Activated CD4-positive, alpha-beta T cell treated with anti-CD3 and anti-CD28 coated beads, Interleukin-10, Interleukin-2, amounts not matched to agents 100 ng/mL and 50 ng/mL, durations not matched to agents 16 hours and 8 hours (primary cell): ENCODE measurements at places on chromosomes 2 and 18.

DNA sequence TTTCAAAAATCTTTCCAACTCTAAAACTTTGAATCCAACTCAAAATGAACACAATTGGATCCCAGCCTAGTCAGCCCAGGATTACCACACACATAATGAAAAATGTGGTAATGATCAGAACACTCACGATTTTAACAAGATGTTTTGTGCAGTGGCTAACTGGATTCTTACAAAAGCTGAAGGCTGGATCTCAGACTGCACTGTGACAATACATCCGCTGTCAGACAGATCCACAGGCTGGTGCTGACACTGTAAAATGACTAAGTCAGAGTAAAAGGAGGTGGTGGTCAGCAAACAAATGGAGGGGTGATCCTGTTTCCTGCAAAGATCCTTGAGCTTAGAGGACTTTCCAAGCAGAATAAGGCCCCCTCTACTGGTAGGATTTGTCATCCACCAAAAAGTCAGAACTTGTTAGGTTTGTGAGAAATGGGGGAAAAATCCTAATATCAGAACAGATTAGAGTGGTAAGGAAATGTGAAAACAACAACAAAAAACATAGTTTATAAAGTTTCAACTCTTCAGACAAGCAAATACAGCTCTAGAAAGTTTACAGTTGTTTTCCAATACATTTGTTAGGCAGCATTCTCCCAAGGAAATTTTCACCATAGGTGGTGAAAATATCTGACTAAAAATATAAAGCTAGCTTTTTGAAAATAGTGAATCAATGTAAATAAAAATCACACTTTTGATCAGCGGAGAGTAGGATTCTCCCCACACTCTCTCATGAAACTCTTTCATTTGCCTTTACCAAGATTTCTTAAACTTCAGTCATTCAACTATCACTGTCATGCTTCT is 211.9 kb downstream of the AGPS start:
- peak; percentile 37 for DNase-seq

DNA sequence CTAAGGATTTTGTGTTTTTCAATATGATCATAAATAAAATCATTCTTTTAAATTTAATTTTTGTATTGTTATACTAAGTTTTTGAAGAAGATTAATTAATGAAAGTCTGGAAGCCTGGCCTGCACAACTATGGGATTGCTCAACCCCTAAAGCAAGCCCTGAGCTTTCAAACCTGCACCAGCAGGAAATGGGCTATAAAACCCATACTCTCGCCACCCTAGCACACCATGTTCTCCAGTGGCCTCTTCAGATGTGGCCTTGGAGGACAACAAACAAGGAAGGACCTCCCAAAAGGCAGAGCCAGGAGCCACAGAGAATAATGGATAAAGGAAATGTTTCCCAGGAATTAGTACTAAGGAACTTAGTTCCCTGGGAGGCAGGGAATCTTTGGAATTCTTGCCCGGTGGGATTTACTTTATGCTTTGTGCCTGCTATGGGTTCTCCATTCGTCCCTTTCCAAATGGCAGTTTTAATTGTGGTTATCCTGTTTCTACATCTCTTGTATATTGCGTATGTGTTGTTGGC is 212.5 kb downstream of the ZFP36L2 start:
- no peak for DNase-seq

DNA sequence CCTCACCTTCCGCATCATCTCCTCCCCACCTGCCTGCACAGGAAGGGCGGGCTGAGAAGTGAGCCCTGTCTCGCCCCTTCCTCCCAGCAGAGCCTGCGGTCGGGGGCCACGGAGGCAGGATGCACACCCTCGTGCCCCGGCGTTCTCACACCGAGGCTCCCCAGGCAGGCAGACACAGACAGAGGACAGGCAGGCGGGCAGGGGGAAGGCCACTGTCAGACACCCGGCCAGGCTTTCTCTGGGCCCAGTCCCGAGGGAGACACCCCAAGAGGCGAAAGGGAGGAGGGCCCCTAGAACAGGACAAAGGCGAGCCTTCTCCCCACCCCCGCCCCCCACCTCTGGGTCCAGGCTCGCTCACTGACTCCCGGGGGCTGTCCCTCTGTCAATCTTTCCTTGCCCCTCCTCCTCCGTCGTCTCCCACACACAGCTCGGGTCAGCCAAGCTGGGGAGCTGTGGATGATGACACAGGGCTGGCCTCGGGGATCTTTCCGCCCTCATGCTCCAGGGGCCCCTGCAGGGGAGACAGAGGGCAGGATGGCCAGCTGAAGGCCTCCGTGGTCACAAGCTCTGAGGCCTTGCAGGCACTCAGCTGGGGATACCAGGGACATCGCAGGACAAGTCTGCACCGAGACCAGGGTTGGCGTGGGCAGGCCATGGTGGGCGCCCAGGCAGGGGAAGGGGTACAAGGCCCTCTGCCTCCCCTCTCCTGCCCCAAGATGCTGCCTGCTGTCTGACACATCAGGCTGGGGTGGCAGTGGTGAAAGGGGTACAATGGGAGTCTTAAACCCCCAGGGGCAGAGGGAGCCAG is 24.9 kb downstream of the BIN1 start:
- peak; percentile 88 for DNase-seq

DNA sequence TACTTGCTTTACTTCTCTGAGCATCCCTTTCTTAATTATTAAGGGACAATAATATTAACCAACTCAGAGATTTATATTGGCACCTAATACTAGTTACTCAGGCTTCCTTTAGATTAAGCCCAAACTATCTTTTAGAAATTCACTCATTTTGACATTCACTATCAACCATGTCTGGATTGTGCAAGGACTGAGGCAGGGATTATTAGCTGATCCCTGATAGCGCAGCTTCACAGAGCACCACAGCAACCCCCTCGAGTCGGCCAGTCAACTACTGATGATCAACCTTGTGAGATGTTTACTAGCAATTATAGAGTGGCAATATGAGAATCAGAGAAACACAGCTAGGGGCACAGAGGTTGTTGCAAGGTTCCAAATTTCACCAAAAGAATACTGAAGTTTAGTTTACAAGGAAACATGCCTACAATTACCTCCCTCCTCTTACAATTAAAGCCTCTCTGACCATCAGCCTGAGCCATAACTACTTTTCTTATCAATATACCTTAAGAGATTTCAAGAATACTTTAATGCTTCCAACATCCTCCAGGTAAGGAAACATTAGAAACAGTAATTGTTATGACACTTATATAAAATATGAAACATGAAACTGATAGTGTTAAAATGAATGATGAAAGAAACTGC is 191.6 kb downstream of the TCF4 start:
- no peak for DNase-seq

DNA sequence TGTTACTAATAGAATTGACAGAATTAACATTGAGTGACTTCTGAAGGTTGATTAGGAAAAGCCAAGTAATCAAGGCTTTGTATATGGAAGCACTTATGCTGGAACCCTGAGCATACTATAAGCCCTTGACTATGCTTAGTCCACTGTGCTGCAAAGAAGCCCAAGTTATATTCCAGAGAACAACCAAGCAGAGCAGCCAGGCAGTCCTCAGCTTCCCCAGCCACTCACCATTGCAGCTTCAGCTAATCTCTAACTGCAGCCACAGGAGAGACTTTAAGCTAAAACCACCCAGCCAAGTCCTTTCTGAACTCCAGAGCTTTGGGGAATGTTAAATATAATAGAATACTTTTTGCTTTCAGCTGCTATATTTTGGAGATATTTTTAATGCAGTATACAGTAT is 164.4 kb upstream of the VWC2L start:
- DNase-seq: no peak
